Fibroblast of skin of left quadriceps (primary cell): ENCODE measurements at places on chromosomes 4 and X.

GRCh38 chr4:2400841-2401609, 17.4 kb downstream of the ZFYVE28 start:
- no peak for DNase-seq

- DNase-seq, result no peak
These were observed 150.2 kb upstream of the HAND2 start for GRCh38 chr4:173680278-173680677.

DNA sequence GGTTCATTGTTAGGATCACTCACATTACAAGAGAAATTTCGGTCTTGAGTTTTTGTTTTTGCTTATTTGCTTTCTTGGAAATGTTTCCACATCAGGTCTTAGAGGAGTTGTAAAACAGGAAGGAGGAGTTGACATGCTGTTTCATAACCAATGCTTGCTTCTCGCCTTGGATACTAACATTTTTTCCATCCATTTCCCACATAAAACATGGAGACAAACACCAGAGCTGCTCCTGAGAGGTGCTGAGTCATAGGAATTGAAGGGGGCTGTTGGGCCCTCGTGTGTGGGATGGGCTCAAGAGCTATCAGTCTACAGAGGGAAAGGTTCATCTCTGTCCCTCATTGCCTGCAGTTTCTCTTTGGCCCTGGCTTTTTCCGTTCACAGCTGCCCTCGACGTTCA, 29.9 kb downstream of the TBL1X start:
- peak; percentile 29 for DNase-seq

- DNase-seq, result no peak
These were observed 107.1 kb downstream of the FAM193A start for GRCh38 chr4:2643555-2643954.

DNA sequence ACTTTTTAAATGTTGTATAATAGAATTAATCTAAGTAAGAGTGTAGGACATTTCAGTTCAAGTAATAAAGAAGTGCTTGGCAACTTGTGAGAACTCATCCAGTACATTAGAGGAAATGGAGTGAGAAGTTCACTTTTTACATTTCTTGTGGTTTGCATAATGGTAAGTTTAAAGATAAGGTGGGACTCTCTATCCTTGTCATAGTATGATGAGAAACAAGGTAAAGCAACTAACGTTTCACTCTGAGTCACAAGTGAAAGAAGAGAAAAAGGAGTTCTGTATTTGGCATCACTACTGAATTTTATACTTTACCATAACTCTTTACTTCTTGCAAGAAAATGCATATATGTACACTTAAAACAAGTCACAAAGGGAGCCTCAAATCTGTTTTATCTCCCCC, 219.4 kb downstream of the SLC4A4 start:
- no peak for DNase-seq

GRCh38 chr4:138114434-138114833, 127.7 kb downstream of the SLC7A11 start:
- DNase-seq, result no peak

- DNase-seq, result no peak
These were observed 224.2 kb downstream of the DMD start for GRCh38 chrX:32987142-32987541.

DNA sequence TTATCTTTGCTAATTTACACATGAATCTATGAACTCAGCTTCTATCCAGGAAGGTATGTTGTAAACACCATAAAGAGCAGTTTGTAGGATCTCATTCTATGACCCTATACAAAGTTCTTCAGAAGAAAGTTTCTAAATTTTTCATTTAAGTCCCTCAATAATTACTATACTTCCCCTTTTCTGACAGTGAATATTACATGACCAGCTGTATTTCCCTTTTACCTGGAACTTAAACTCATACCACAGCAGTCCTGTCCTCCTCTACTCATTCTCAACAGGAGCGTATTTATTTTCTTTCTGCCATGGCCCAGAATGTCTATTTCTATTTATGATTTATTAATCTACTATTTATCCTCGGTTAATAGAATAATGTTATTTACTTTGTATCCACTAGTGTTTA, 15.8 kb downstream of the RASGEF1B start:
- no peak for DNase-seq

DNA sequence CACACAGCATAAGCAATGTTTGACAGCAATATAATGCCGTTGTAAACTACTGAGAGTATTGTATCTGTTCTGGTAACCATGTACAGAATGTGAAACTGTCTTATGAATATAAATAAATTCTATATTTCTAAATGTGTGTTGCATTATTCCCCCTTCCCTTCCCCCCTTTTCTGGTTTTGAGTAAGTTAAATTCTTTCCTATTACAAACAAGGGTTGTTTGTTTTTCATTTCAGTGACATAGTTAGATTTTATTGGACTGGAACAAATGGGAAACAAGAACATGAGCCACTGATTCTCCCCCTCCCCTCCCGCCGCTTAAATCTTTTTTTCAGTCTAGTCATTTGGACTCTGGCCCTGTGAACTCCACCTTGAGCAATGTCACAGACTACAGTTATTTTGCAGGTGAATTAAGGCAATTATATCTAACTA, 69.8 kb downstream of the GPAT3 start:
- no peak for DNase-seq

- no peak for DNase-seq
These were observed 8.7 kb downstream of the CLRN2 start for GRCh38 chr4:17523662-17524061.

- DNase-seq, result peak; percentile 38
These were observed 43.9 kb downstream of the CLNK start for GRCh38 chr4:10640561-10641201.

- no peak for DNase-seq
These were observed 162.4 kb downstream of the ASB9 start for GRCh38 chrX:15107367-15107988.

- DNase-seq, result no peak
These were observed 214.2 kb downstream of the GPC3 start for GRCh38 chrX:133771086-133771646.

- DNase-seq, result no peak
These were observed 201.6 kb downstream of the PACRGL start for GRCh38 chr4:20901851-20902250.

- no peak for DNase-seq
These were observed 38.9 kb upstream of the SULT1B1 start for GRCh38 chr4:69799337-69799736.

DNA sequence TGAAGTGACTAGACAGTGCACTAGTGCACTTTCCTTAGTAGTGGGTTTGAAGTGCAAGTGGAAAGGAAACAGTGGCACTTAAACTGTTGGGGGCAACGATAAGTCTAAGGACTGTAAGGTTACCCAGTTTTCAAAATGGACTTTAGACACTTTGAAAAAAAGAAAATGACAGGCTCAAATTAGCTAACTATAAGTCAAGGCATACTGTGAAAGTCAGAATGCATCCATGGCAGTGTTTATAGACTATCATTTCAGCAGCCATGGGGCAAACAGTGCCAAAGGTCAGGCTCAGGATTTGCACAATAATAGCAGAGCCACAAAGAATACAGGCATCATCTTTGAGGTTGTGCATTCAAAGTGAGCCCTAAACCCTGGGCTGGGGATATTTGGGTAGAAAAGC, 104.4 kb downstream of the CXCL13 start:
- DNase-seq, result no peak

GRCh38 chr4:85701861-85702321, 226.9 kb downstream of the ARHGAP24 start:
- DNase-seq, result peak; percentile 33

DNA sequence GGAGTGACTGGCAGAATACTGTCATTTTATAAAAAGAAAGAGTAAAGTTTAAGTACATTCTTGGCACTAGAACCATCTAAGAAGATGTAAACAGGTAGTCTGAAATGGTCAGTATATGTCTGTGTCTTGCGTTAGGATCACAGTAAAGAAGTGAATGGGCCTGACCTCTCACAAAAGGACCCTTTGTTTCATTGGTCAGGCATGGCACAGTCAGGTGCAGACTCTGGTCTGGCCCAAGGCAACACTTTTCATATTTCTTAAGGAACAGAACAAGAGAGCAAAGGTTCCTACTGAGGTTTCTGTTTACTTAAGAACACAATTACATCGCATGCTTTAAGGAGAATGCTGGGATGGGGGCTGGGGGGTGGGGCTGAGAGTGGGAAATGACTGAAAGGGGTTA, 48.1 kb downstream of the RPGR start:
- no peak for DNase-seq

DNA sequence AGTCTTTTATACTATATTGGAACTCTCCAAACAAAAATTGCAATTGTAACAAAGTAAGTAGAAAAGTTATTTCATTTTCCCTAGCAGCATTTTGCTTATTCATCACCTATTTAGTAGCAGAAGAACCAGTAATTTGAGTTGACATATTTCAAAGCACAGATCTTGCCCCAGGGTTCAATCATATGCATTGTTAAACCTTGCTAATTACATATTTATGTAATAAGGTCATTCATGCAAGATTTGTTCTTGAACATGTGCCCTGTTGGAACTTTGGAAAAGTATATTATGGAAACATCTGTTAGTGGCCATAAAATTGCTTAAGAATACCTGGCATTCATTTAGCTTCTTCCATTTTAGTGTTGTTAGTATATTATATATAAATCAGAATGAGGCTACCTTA, 191.7 kb downstream of the TLL1 start:
- no peak for DNase-seq

DNA sequence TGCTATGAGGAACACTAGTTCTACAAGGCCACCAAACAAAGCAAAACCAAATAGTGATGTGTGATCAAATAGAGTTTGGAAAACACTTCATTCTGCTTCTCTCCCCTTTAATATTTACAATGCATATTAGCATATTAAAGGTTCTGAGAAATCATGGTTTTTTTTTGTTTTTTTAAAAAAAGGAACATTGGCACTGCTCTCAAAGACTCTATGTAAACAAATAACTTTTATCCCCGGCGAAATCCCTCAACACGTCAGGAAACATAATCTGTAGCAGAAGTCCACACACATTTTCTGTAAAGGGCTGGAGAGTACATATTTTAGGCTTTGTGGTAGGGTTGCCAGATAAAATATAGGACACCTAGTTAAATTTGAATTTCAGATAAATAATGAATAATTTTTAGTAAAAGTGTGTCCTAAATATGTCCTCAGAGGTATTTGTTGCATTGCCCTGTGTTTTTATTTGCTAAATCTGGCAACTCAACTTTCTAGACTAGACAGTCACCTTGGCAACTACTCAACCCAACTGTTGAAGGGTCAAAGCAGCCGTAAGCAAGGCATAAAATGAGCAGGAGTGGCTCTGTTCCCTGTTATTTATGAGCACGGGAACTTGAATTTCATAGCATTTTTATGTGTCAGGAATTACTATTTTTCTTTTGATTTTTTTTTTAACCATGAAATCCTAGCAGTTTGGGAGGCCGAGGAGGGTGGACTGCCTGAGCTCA, 8.6 kb downstream of the SPATA4 start:
- DNase-seq, result no peak

DNA sequence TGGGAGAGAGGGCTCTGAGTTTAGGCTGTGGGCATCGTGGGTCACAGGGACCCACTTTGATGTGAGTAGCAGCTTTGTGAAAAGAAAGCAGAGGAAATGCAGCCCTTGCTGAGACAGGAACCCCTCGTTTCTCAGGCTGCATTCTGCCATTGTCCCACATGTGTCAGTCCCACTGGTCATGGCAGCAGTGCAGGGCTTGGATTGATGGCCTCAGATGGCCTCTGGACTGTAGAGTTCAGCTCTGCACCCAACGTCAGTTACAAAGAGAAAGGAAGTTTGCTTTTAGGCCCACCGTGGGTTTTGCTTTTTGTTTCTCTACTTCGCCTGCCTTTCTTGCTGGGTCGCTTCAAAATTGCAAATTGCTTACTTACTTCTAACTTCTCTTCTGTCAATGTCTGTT, 248.3 kb upstream of the KLF3 start:
- no peak for DNase-seq

DNA sequence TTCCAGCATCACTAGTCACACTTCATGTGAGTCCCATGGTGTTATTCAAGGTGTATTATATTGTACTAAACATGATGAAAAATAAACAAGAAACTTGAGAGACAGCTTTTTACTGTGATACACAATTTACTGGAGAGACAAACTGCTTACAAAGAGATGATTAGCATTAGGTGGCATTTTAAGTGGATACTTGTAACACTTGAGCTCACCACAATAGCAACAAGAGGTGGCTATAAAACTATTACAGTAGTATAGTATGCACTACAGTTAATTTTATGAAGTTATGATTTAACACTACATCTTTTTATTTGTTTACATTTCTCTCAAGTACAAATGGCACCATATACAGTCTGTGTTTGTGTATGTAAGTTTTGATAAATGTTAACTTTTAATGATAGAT, 246.6 kb downstream of the PARM1 start:
- no peak for DNase-seq

DNA sequence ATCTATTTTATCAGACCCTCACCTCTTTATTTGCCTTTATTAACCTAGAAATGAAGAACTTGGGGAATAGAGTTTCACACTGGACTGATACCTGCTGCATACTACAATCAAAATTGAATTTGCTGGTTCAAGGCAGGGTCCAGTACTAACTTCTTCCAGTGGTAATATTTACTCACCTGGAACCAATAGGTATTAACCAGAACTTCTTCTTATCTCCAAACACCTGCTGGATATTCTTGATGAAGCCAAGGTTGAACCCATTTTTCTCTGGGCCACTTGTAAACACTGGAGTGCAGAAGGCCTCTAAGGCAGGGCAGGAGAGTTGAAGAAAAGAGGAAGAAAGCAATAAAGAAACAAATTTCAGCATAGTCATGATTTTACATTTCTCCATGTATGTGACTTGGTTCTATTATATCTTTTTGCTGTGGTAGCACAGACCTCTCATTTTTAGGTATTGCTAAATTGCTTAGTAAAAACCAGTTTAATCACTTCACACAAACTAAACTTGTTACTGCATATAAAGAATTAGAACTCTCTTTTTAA, 101.1 kb downstream of the ZDHHC15 start:
- DNase-seq, result no peak

DNA sequence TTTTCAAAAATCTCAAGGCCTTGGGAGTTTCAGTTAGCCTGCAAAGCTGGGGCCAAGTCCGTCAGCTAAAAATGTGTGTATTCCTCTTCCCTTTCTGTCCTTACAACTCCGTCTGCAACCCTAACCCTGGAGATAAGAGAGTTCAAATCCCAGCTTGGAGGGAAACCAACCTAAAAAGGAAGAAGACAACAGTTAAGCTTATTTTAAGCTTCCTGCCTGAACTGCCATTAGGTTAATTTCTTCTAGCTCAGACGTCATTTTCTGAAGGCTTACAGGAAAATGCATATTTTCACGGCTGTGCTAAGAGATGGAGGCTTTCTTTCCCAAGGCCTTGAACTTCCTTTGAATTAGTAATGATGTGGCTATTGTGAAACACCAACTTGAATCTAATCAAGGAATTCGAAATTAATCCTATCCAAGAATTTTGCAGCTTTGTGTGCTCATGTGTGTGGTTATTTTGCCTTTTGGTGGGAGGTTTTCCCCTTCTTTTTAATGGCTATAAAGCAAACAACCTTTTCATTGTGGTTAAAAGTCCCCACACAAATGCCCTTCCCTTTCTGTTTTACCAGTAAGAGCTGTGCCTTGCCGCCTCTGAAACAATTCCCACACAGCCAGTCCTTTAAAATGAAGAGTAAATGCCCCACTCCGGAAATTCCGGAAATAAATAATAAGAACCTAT, 103.5 kb downstream of the IRF2 start:
- no peak for DNase-seq

- DNase-seq, result peak; percentile 74
These were observed 12.8 kb downstream of the SCD5 start for GRCh38 chr4:82785611-82786400.
